AG10803 (cell line): ENCODE measurements at places on chromosomes 16 and 17.

GRCh38 chr17:77358801-77359200 is 218.0 kb downstream of the SEC14L1 start:
- DNase-seq = no peak

GRCh38 chr17:19363460-19364035 is 1.0 kb upstream of the B9D1 start:
- DNase-seq = no peak

GRCh38 chr17:55870044-55870443 is 119.2 kb downstream of the PCTP start:
- DNase-seq = no peak

- DNase-seq = peak; percentile 91
Measured at GRCh38 chr17:35315283-35315682, 58.1 kb downstream of the SLFN11 start.

GRCh38 chr17:59423903-59424302 is 92.4 kb downstream of the YPEL2 start:
- no peak for DNase-seq

GRCh38 chr16:69717066-69717465 is 9.3 kb downstream of the NQO1 start:
- no peak for DNase-seq

- DNase-seq = no peak
Measured at GRCh38 chr16:14205666-14206065, 134.5 kb downstream of the MRTFB start.

DNA sequence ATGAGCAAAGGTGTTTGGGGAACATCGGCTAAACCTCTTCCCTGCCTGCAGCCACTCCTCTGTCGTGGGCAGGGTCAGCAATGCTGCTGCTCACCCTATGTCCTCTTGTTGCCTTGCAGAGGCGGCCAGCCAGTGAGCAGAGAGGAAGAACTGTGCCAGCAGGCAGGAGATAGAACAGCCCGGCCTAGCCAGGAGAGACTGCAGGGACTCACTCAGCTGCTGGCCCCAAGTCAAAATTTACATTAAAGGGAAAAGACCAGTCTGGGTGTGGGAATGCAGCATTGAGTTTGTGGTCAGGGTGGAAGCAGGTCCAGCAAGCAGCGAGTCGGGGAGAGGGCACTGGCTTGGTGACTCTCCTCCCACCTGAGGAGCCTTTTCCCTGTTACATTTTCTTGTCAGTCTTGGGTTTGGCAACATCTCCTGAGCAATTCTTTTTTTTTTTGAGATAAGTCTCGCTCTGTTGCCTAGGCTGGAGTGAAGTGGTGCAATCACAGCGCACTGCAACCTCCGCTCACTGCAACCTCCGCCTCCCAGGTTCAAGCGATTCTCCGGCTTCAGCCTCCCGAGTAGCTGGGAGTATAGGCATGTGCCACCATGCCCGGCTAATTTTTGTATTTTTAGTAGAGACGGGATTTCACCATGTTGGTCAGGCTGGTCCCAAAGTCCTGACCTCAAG is 22.7 kb downstream of the LIG3 start:
- DNase-seq = no peak

DNA sequence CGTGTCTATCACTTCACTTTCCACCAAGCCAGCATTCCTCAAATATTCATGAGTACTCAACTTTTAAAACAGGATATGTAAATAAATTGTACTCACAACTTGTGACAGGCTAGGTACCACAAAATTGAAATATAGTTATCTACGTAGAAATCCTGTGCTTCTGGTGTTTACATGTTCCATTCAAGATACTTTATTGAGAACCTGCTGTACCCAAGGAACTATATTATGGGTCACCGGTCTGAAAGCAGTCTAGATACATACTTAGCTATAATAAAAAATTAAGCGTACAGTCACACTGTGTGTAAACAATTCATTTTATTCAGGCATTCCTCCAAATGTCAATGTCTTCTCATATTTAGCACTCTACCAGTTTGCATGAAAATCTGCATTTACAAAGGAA is 482.2 kb upstream of the SOX9 start:
- no peak for DNase-seq

DNA sequence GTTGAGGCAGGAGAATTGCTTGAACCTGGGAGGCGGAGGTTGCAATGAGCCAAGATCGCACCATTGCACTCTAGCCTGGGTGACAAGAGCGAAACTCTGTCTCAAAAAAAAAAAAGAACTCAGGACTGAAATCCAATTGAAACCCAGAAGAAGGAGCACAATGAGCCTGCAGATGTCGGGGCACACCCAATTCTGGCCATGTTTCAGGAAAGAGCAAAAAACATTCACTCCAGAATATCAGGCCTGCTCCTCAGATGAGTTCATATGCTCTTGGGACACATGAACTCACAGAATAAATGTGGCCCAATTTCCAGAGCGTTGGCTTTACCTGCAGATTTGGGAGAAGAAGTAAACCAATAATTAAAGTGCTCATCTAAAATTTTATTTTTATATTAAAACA is 3.0 kb upstream of the CMTM2 start:
- DNase-seq = peak; percentile 20

- peak; percentile 44 for DNase-seq
Measured at GRCh38 chr17:29210879-29211278, 30.7 kb upstream of the MYO18A start.

DNA sequence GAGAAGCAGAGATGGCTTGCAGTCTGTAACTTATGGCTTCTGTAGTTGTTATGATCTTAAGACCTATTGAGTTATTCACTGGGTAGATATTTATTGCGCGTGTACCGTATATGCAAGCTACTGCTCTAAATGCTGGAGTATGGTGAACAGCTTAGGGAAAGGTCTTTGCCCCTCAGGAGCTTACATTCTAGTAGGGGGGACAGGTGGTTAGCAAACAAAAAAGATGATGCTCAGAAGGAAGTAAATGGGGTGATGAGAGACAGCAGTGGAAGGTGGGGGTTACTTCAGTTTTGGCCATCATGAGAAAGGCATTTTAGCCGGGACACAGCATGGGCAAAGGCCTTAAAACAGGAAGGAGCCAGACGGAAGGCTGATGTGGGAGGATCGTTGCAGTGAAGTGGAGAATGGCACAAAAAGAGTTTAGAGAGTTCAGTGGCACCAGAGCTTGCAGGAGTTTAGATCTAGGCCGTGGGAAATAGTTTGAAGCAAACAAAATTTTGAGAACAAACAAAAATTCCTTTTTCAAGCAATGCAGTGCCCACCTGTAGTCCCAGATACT is 2.1 kb downstream of the ARMC7 start:
- DNase-seq = no peak

- no peak for DNase-seq
Measured at GRCh38 chr16:48413272-48413671, 28.1 kb upstream of the SIAH1 start.

GRCh38 chr17:70787721-70788300 is 618.5 kb downstream of the KCNJ2 start:
- DNase-seq = no peak
